ENCODE measurements at places on chromosomes 1 and 21.

DNA sequence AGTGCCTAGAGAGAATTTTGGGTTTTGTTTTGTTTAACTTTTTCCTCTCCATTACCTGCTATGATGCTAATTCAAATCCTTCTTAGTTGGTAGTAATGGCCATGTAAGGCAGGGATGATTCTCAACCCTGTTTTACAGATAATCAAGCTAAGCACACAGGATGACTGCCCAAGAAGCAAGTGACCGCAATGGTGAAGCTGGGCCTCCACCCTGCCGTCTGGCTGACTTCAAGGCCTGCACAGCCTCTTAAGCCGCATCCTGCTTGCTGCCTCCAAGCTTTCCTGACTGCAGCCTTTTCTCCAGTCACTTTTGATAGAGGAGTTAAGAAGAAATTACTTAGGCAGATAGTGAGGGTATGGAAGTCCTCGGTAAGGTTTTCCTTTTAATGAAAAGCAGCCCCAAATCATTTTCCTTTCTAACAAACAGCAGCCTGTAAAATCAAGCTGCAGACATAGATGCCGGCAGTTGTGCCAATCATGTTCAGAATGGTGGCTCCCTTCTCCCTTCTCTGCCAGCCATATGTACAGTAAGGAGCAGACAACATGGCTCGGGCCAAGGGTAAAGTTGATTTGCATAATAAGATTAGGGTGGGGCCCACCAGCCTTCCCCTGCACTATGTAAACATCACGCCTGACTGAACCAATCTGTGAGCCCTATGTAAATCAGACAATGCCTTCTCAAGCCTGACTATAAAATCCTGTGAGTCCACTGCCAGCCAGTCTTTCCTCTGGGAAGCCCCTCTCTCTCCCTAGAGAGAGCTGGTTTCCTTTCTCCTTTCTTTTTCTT, 8.8 kb upstream of the CTBS start:
- DNase-seq, result no peak

DNA sequence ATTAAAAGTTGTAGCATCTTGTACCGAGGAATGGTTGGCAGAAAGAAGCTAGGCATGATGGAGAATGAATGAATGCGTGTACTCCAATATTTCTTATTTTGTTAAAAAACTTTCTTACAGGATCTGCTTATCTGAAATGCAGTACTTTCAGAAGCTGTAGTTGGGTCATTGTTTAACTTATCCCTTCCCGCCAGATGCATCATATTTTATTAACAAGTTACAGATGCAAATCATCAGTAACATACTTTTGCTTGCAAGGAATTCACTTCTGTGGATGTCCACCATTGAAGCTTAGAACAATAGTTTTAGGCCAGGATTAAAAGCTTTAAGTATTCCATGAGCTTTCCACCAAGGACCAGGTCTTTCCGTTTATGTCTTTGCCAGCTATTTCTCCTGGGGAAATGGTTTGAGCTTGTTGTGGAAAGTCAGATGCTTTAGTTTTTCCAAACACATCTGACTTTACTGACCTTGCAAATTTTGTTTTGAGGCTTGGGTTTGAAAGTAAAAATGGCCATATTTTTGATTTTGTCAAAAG, 65.4 kb downstream of the PATJ start:
- DNase-seq, result no peak

GRCh38 chr21:34797921-34798535, 129.2 kb downstream of the CLIC6 start:
- no peak for DNase-seq

GRCh38 chr1:237931581-237931980, 40.9 kb upstream of the ZP4 start:
- DNase-seq, result no peak

- DNase-seq, result no peak
Measured at GRCh38 chr1:214504330-214504729, 47.1 kb downstream of the PTPN14 start.

DNA sequence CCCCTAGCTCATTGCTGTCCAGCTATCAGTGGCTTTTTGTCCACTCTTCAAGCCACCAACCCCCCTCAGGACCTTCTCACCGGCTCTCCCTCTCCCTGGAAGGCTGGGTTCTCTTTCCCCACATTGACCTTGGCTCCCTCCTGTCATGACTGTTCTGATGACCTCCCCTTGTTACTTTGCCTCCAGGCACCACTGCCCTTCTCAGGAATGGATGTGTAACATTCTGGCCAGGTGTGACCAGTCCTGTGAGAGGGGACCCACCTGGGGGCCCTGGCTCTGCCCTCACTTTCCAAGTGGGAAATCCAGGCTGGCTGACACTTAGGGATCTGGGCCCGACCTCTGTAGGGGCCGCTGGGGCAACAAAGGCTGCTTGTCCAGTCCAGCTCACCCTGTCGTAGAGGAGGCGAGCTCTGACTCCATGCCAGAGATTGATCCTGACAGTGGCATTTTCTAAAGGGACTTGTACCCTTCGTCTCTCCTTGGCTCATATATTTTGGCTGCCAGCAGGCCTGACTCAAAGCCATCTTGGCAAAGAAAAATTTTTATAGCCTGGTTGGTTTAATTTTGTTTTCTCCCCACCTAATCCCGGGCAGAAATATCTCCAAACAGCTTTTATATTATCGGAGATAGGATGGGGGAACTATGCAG, 37.9 kb upstream of the USP24 start:
- no peak for DNase-seq

DNA sequence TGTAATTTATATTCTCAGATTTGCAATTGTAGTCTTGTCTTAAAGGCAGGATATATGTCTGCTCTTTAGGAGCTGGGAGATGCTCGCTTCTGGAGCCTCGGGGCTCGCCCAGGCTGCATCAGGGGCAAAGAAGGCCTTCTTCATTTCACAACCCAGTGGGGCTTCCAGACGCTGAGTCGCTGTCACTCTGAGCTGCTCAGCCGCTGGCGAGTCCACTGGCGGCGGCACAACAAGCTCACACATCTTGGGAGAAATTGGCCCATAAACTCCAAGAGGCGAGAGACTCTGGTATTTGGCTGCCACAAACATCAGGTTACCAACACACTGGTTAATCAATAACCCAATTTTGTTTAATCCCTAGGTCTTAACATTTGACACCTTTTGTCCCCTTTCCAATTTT, 216.6 kb downstream of the ATG4C start:
- DNase-seq, result no peak

DNA sequence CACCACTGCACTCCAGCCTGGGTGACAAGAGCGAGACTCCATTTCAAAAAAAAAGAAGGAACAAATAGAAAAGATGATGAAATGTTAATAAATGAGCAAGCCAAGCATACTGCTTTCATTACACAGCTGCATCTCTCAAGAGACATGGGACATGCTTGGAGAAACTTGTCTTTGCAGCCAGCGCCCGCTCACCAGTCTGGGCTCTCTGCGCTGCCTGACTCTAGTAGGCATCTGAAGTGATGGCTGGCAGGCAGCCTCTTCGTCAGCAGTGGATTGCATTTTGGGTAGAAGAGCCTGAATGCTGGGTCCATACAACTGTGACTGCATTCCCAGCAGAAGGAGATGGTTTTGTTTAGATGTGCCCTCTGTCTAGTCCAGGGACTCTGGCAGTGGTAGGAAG, 48.0 kb downstream of the IL6R start:
- DNase-seq, result no peak

- DNase-seq, result no peak
Measured at GRCh38 chr1:245488346-245489129, 333.8 kb downstream of the KIF26B start.

- DNase-seq, result no peak
Measured at GRCh38 chr1:50349242-50349565, 74.0 kb downstream of the DMRTA2 start.

- DNase-seq, result no peak
Measured at GRCh38 chr1:119739150-119739549, 27.4 kb downstream of the PHGDH start.

- DNase-seq, result no peak
Measured at GRCh38 chr21:27425172-27425571, 458.3 kb upstream of the ADAMTS5 start.

- DNase-seq, result no peak
Measured at GRCh38 chr21:44424608-44425306, 30.6 kb upstream of the LRRC3 start.

GRCh38 chr1:226575739-226576378, 27.3 kb downstream of the STUM start:
- no peak for DNase-seq

GRCh38 chr21:34783815-34784214, 115.0 kb downstream of the CLIC6 start:
- DNase-seq, result no peak

GRCh38 chr1:46822248-46822826, 23.5 kb downstream of the CYP4B1 start:
- no peak for DNase-seq

- peak; percentile 2 for DNase-seq
Measured at GRCh38 chr1:241716915-241717656, 65.0 kb downstream of the WDR64 start.

GRCh38 chr1:153728305-153729066, 636 bp downstream of the INTS3 start:
- DNase-seq, result peak; percentile 20

DNA sequence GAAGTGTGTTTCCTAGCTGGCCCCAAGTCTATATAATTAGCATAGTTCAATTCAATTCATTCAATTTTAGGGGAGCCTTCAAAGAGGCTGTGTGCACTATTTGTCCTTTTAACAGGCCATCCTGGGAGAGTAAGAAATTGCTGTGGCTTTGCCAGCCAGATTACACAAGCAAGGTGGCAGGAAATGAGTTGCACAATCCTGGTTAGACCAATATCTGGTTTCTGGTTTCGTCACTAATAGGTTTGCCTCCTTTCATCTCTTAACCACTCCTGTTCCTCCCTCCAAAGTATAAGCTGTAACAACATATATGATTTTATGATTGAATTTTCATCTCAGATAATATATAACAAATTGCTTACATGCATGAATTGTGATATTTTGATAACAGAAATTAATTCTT, 84.1 kb upstream of the NEGR1 start:
- DNase-seq, result no peak

- no peak for DNase-seq
Measured at GRCh38 chr1:225840713-225841112, 30.8 kb downstream of the EPHX1 start.

GRCh38 chr1:231632119-231632518, 5.5 kb downstream of the DISC1 start:
- no peak for DNase-seq

DNA sequence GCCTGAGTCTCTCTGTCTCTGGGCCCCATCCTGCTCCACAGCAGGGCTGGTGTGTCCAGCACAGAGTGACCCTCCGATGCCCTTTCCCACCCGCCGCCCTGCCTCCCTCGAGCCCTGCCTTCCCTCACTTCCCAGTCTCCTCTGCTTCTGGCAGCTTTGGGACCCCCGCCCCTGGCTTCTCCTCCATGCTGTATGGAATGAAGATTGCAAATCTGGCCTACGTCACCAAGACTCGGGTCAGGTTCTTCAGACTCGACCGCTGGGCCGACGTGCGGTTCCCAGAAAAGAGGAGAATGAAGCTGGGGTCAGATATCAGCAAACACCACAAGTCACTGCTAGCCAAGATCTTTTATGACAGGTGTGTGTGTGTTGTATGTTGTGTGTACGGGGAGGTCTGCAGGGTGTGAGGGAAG, 14.3 kb downstream of the MOV10 start:
- no peak for DNase-seq

DNA sequence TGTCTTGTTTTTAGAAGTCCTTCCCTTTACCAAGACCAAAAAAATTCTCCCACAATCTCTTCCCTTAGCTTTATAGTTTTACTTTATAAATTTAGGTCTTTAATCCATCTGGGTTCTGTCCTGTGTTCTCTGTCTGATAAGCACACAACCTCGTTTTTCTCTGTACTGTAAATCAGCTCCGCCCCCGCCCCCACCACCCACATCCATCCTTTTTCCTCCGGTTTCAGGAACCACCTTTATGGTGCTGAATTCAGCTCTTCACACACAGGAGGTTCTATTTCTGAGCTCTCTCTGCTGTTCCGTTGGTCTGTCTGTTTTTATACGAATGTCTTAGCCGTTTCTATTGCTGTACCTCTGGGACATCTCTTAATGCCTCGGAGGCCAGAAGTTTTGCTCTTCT, 44.5 kb downstream of the ACTL8 start:
- DNase-seq, result no peak

DNA sequence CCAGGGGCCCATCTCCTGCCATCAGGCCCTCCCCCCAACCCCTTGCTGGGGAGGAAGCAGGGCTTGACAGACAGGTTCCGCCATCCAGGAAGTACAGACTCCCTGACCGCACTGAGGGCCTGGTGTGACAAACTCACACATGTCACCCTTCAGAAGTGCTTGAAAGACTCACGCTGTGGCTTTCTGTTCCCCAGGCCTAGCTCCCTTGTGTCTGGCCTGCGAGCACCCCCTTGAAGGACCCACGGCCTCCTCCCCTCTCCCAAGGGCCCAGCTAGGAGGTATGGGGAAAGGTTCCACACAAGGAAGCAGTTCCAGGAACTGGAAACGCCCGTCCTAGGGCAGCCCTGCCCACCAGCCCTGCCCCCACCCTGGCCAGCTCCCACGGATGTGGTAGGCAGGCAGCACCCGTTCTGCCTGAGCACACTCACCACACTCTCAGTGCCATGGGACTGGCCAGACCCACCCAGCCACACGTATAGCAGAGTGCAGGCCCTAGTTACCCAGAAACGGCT, 26.7 kb downstream of the SLC2A1 start:
- DNase-seq, result peak; percentile 82

GRCh38 chr1:166233750-166234366, 67.1 kb upstream of the FAM78B start:
- no peak for DNase-seq

DNA sequence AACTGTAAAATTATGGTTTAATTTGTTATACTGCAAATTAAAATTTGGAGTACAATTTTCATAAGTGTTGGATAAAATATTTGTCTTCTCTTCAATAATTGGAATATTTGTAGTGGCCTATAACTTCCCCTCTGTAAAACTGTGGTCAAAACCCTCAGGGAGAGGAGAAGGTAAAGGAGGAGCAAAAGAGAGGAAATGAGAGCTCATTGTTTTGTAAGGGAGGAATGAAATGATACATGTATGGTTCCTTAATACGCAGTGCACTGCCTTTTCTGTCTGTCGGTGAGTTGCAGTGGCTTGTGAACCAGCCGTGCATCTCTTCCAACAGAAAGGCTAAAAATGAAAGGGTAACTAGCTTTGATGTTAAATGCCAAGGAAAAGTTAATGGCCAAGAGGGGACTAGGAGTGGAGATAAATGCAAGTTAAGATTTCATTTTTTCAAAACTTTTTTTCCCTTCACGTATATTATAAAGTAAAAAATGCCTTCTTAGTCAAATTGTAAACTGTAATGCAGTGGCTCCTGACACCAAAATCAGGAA, 26.4 kb downstream of the LRRC8D start:
- no peak for DNase-seq

DNA sequence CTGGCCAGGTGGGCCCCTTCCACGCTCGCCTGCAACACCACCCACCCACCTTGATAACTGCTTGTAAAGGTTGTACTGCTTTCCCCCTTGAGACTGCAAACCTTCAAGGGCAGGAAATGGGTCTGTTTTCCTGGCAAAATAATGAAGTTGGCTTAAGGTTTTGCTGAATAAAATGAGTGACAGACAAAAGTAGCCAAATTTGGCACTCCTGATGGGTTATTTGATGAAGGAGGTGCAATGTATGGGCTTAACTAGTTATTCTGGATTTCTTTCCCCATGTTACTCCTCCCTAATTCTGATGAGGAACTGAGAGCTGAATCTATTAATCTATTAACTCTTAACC, 14.6 kb upstream of the HLCS start:
- DNase-seq, result no peak

GRCh38 chr1:181021811-181022434, 747 bp downstream of the STX6 start:
- peak; percentile 60 for DNase-seq

GRCh38 chr1:193322211-193322610, 135.8 kb upstream of the B3GALT2 start:
- DNase-seq, result no peak
